ENCODE measurements at places on chromosomes 16 and 17.
A peak's percentile ranks its signal among the peaks of the same experiment; 100 is the strongest.

GRCh38 chr16:20399185-20399584, 5.4 kb downstream of the PDILT start:
- DNase-seq: no peak

DNA sequence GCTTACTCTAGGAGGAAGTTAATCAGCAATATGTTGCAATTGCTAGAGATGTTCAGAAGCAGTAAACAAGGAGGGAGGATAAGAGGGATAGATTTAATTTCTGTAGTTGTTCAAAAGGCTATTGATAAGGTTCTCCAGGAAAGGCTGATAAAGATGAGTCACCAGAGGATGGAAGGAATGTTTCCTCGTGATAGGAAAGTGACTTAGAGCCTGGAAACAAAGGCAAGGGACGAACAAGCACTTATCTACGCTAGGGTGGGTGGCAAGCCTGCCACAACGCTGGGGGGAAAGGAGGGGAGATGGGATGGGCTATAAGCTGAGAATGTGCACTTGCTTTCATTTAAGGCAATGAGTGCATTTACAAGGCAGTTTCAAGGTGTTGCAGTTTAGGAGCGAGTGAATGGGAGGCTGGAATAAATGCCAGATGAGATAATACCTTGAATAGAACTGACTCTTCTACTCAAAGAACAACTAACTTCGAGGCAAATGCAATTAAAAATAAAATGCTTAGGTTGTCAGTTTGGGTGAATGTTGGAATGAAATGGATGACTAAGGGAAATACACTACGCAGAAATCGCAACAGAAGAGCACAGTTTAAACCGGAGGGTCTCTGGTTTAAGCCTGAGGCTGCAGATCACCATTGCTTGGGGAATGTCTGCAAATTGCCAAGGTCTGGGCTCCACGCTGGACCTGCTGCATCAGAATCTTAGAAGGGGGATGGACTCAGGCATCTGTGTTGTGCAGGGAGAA, 76.0 kb upstream of the RBBP6 start:
- no peak for DNase-seq

GRCh38 chr16:4660454-4661007, 32.8 kb upstream of the NUDT16L1 start:
- peak; percentile 31 for DNase-seq

- DNase-seq: no peak
These were observed 110.3 kb downstream of the BANP start for GRCh38 chr16:88061346-88062110.

GRCh38 chr17:48998587-48999440, 1.6 kb downstream of the IGF2BP1 start:
- DNase-seq: no peak

DNA sequence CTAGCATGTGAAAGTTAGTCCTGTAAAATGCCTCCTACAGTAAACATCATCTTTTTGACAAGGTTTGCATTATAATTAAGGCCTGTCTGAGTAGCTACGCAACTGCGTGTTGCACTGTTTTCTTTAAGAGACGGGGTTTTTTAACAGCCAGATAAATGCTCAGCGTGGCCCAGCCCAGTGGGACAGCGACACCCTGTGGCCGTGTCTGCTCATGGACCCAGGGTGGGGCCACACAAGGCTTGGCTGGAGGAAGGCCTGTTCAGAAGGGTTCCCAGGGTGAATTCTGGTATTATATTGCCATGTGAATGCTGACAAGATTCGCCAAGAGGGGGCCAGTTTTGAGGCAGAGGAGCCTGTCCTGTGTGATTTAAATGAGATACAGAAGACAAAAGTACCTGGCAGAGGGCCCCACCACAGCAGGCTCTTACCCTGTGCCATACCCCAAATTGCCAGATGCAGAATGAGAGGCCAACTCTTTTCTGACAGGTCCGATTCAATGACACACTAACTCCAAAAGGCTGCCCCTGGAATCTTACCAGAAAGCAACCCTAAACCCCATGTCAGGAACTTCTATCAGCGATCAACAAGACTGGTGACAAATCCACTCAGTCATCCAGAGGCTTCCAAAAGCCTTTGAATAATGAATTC, 65.9 kb upstream of the IRX6 start:
- peak; percentile 7 for DNase-seq

DNA sequence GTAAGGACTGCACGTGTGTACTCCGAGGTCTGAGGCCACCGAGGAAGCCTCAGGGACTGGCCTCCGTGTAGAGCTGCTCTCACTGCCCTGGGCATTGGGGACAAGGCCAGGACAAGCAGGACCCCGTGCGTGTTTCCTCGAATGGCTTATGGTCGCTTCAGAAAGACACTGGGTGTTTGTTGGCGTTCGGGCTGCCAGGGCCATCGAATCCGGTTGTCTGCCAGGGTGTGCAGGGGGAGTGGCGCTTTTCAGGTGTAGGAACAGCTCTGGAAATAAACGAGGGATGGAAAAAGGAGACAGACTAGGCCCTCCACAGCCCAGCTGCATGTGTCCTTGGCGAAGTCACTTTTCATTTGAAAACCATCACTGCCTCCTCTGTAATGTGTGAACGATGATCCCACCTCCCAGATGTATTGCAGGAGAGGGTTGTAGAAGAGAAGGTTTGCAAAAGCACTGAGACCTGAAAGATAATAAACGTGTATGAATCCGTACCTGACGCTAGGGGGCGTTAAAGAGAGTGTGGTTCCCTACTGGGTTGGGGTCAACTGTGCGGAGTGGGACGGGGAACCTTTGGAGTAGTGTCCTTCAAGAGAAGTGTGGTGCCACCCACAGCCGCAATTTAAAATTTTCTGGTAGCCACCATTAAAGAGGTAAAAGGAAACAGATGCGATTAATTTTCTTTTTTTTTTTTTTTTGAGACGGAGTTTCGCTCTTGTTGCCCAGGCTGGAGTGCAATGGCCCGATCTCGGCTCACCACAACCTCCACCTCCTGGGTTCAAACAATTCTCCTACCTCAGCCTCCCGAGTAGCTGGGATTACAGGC, 2.1 kb upstream of the ZSCAN10 start:
- DNase-seq: no peak

DNA sequence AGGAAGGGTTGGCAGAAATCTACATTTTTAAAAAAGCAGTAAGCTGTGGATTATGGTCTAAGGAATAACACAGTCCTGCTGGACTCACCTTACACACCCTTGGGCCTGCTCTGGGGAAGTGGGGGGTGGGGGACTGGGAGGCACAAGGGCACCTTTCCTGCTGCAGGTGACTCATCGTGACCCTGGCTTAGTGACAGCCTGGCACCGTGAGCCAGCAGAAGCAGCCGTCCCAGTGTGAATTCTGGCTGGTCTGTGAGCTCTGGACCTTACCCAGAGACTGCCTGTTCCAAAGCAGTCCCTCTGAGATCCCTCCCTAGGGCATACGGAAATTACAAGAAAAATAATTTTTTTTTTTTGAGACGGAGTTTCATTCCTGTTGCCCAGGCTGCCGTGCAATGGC, 4.2 kb upstream of the CRK start:
- DNase-seq: no peak

DNA sequence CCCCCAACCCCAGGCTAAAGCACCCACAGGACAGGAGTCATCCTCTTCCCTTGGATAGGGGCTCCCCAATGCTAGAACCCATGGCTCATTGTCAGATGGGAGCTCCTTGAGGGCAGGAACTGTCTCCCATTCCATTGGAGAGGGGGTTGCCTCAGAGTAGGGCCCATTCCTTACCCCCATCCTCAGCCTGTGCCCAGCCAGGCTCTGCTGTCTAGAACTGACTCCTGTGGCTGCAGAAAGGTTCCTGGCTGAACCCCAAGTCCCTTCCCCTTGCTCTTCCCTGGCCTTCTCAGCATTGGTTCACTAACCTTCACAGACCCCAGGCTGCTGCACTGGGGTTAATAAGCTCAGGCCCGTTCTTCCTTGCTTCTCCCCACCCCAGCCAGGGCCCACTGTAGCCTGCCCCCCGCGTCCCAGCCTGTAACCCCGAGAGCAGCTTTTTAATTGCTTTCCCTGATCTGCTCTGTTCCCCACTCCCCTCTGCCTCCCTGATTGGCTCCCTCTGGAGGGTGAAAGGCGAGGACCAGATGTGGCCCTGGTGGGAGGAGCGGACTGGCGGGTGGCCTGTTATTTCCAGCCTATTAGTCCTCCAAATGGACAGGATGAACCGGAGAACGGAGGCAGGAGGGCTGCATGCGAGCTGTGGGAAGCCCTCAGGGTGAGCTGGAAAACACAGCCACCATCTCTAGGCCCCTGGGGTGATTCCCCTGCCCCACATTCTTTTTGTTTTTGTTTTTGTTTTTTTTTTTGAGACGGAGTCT, 6.0 kb upstream of the GFAP start:
- no peak for DNase-seq

GRCh38 chr16:28873543-28874201, 4.6 kb upstream of the ATP2A1 start:
- peak; percentile 39 for DNase-seq

DNA sequence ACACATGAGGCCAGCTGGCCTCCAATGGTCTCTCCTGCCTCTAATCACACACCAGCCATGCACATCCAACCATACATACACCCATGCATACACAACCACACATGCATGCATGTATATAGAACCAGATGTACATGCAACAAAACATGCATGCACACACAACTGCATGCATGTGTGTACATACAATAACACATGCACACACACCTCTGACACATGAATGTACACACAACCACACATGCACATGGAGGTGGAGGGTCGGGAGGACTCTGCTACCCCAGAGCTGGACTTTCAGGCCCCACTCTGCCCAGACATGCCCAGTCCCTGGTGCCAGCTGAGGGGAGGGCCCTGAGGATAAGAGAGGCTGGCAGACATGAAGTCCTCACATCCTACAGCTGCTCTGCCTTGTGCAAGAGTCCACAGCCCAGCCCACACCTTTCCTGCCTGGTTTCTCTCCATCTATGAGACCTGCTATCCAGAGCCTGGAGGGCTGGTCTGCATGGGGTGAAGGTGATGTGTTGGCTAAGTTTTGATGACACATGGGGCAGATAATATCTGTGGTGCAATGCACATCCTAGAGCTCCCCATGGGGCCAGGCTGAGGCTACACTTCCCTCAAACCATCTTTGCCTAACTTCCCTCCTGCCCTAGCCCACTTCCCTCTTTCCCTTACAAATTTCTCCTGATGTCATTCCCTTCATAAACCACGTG, 50.9 kb upstream of the SDK2 start:
- DNase-seq: no peak
